MM.1S (cell line): ENCODE measurements at places on chromosomes 12 and 14.
A peak's percentile ranks its signal among the peaks of the same experiment; 100 is the strongest.

- no peak for DNase-seq
These were observed 6.4 kb downstream of the GPR68 start for GRCh38 chr14:91238085-91238484.

- DNase-seq = no peak
These were observed 106.9 kb upstream of the LRIG3 start for GRCh38 chr12:59027199-59027598.

DNA sequence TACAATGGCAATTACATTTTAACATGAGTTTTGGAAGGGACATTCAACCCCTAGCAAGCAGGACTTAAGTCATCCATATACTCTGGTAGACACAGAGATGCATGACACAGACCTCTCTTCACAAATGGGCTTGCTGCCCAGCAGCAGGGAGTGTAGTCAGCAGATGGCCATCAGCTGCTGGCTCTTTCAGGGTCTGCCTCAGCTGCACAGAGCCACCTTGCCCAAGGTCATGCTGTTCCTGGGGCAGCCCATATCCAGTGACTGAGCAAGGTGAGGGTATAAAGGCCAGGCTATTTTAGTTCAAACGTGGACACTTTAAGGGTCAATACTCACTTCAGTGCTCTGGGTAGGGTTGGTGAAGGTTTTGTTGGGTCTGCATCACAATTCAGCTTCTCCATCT is 58.3 kb upstream of the JDP2 start:
- no peak for DNase-seq

DNA sequence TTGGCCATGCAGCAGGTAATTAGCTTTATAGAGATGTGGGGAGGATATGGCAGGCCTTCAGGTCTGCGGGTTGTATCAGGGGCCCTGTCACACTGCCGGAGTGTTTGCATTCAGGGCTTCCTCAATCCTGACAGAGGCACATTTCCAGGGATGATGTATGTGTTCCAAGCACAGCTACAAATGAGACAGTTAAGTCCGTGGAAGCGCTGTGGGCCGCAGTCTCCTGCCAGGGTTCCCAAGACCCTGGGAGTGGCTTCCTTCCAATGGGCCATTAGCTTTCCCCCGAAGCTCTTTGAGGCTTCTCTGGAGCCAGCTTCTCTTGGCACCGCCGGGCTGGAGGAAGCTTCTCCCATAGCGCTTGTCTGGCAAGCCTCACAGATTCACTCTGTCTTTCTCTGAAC is 1524.7 kb upstream of the TMEM132C start:
- DNase-seq = no peak

DNA sequence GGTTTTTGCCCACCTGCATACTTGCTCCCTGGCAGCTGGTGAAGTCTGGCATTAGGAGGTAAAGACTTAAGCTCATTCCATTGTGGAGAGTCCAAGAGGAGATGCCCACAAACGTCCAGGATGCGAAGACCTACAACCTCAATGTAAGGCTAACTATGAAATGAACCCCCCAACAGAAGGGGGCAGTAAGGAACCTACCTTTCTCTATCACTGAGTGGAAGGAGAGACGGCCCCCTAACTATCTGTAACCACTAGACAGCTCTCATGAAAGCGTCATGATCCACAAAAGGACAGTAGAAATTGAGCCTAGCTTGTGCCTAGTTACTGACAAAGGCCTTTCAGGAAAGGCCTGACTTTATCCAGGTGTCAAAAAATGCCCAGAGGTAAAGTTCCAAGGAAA is 55.3 kb downstream of the ZFYVE21 start:
- DNase-seq = no peak

DNA sequence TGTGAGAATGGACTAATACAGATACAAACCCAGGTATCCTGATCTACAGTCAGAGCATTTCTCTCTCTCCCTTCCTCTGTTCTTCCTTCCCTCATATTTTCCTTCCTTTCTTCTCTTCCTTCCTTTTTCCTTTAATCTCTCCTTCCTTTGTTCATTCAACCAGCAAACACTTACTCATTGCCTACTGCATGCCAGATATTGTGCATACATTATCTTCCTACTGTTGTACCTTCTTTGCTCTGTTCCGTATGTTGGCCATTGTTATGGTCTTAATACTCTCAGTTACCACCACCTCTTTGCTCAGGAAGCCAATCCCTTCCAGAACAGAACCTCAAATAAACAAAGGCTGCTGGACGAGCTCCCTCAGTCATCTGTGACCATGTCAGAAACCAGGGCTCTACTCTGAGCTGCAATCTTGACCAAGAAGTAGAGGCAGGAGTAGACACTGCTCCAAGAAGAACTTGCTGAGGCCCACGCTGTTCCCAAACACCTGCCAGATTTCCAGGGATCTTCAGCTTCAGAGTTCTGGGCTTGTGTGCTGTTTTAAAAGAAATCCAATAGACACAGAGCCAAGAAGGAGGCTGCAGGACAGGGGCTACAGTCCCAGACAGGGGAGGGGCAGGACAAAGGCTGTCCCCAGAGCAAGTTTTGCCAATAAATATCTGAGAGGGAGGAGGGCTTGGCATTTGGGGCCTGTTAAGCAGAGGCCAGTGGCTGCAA is 526.7 kb upstream of the TBX3 start:
- no peak for DNase-seq

DNA sequence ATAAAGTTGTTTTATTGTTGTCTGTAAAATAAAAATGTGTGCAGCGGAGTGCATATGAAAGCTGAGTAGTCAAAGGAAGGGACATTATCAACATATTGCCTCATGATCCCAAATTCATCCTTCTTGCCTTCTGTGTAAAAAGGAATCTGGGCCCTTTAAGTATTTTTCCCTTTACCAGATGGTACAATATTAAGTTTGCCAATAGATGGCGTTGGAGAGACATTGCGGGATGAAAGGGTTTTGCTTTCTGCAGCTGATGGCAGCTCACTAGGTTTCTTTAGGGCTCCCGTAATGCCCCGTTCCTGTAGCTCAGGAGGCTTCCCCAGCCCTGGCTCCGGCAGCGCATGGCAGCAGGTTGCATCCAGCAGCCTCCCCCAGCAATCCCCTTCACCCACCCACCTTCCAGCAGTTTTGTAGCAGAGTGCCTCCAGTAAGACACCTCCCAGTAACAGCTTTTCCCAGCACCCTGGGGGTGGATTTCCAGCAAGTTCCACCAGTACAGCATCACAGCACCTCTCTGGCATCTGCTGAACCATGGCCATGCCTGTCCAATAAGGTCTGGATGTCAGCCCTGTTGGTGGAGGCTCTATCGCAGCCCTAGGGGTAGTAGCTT is 354.4 kb downstream of the MED13L start:
- peak; percentile 28 for DNase-seq

DNA sequence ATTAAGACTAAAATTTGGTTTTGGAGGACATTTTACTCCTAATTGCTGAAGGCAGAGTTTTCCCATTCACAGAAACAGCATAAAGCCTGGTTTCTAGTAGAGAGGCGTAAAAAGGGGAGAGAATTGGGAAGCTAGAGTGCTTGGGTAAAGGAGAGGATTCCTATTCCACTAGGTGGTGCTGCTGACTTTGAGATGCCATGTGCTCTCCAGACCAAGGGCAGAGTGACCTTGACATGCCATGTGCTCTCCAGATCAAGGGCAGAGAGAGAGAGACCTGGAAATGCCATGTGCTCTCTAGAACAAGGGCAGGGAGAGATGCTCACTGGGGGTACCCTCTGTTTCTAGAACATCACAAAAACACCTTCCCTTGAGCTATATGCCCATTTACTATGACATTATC is 176.2 kb upstream of the PDZRN4 start:
- peak; percentile 31 for DNase-seq

DNA sequence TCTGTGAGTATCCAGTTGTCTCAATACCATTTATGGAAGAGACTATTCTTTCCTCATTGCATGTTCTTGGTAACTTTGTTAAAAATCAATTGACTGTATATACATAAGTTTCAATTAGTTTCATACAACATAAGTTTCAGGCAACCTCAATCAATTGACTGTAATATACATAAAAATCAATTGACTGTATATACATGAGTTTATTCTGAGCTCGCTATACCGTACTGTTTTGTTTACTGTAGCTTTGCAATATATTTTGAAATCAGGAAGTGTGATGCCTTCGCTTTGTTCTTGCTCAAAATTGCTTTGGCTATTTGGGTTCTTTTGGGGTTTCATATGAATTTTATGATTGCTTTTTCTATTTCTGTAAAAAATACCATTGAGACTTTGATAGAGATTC is 392.0 kb downstream of the BTG1 start:
- no peak for DNase-seq

GRCh38 chr12:65720136-65721130 is 103.8 kb upstream of the HMGA2 start:
- DNase-seq = no peak

GRCh38 chr12:14710632-14711320 is 14.4 kb upstream of the GUCY2C start:
- DNase-seq = no peak

DNA sequence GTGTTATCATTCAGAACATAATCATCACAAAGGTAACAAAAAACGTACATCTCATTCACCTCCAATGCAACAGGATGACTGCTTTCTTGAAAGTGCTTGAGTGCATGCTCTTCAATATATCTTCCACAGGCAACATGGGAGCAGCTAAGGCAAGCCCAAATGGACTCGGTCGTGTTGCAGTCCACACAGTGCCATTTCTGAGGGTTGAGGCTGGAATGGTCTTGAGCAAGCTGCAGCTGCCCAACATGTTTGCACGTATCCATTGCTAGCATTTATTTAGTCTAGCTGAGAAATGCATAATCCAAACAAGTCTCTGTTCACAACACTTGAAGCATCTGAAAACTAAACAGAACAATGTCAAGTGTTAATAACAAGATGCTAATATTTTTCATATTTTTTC is 17.3 kb downstream of the USP44 start:
- DNase-seq = no peak

DNA sequence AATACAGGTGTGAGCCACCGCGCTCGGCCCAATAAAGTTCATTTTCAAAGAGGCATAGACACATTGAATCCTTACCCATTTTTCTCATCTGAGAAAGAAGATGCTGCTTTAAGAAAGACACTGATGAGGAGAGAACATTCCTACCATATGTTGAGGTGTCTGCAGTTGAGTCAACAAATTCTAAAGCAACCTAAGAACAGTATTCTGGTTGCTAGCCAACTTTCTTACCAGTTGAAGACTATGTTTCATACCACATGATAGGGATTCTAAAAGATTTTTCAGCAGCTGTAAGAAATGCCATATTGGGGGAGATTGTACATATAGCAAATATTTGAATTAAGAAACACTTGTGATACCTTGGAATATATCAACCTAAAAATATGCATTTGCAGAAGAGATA is 160.1 kb downstream of the SRGAP1 start:
- DNase-seq = no peak

- no peak for DNase-seq
These were observed 25.6 kb downstream of the TESC start for GRCh38 chr12:117073611-117074010.

DNA sequence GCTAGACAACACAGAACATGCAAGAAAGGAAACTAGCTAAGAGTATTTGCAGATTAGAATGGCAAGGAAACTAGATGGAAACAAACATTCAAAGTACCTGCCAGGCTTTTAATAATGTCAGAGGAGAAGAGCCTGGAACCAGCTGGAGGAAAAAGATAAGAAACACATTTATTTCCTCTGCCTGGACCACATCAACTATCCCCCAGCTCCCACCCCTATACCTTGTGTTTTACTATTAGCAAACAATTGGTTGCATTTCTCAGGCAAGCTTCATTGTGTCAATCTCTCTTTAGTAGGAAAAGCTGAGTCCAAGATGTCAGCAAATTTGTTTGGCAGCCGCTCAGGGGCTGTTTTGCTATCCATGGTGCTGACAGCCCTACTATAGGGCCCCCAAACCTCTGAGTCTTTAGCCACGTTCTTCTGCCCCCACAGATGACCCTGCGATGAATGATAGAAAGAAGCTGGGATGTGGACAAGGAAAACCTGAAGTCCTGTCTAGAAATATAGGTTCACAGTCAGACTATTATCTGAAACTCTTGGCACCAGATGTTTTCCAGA is 11.6 kb upstream of the SYNDIG1L start:
- DNase-seq = no peak

- no peak for DNase-seq
These were observed 86.5 kb upstream of the PTPRR start for GRCh38 chr12:71007020-71007419.

DNA sequence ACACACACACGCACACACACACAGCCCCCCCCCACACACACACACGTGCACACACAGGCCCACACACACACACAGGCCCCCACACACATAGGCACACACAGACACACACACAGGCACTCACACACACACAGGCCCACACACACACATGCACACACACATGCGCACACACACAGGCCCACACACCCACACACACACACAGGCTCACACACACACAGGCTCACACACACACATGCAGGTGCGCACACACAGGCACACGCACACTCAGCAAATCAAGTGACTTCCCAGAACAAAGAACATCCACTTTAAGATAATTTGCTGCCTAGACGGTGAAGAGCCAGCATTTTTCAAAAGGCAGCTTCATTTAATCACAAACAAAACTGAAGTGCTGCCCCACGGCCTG is 78.5 kb upstream of the FBRSL1 start:
- no peak for DNase-seq

- DNase-seq = no peak
These were observed 685.6 kb downstream of the RPS29 start for GRCh38 chr14:48900565-48900964.

DNA sequence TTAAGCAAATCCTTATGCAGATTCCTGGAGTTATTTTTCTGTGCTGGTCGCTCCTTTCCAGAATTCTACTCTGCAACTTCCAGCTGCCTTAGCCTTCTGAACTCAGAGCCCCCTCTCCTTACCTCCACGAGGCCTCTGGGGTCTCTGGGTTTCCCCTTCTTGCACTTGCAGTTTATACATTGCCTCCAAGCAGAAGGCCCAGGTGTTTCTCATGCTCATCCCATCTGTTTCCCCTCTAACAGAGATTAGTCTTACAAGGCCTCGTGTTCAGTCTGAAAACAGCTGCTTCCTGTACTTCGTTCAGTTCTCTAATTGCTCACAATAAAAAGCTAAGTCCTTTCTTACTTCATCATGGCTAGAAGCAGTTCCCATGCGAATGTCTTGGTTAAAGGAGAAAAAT is 134.4 kb upstream of the FGD4 start:
- peak; percentile 77 for DNase-seq

GRCh38 chr12:94263905-94264561 is 115.7 kb downstream of the PLXNC1 start:
- DNase-seq = no peak

- no peak for DNase-seq
These were observed 2.0 kb downstream of the NFKBIA start for GRCh38 chr14:35402323-35403113.

DNA sequence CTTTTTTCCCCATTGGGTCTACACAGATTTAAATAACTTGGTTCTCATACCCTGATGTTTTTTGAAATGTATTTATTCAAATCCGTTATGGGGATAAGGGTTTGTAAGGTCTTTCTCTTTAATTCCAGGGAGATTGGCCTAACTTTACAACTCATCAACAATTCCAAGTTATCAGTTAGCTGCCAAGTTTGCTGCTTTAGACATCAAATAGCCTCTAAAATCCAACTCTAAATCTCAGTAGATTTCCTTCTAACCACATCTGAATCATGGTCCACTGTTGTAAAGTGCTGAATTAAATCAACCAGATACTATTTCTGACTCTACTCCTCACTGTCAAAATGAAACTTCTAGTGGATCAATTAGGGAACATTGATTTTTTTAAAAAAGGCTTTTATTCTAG is 364.1 kb upstream of the E2F7 start:
- no peak for DNase-seq
